ENCODE measurements at places on chromosomes 3 and 15.

DNA sequence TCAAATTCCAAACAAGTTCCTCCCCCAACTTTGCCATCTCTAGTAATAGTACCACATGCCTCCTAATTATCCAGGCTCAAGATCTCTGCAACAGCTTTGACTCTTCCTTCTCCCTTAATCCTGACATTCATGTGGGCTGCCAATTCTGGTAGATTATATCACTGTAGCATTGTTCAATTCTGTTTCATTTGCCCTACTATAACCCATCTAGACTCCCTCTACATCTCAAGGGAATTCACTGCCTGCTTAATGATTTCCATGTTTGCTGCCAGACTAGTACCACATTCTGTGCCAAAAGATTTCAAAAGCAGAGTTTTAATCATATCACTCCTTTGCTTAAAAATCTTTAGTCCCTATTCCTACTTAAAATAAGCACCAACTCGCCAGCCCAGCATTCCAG lies 34.6 kb upstream of the PPIB start:
- peak; percentile 65 for DNase-seq

GRCh38 chr3:57919987-57920386 lies 88.2 kb upstream of the FLNB start:
- DNase-seq = no peak

DNA sequence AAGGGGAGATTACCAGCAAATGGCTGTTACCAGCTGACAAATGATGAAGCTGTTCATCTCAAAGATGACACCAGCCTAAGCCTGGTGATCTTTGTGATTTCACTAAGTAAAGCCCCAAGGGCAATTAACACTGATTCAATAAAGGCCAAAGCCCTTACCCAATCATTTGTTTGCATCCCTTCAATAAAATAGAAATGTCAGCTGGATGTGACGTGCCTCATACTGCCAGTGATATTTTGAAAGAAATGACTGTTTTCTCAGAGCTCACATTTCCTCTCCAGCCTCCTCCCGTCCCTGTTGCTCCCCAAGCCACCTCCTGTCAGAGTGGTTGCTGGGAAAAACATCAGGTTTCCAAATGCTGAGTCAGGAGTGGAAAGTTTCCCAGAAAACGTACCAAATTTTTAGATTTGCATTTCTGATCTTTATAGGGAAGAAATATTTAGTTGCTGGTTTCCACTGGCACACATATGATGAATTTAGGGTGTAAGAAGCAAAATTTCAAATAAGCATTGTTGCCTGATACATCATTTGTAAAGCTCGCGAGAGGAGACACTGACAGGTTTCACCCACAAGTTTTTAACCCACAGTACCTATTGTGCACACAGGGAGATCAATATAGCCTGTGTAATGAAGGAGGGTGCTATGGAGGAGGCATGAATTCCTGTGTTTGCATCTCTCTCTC lies 21.0 kb downstream of the C2CD4A start:
- peak; percentile 85 for DNase-seq

- no peak for DNase-seq
These were observed 564 bp upstream of the GABPB1 start for GRCh38 chr15:50355619-50355905.

- no peak for DNase-seq
These were observed 34.5 kb upstream of the TRPM1 start for GRCh38 chr15:31136016-31136415.

GRCh38 chr15:100598655-100599054 lies 3.3 kb downstream of the LINS1 start:
- DNase-seq = no peak

GRCh38 chr15:100681335-100681746 lies 79.0 kb downstream of the ASB7 start:
- DNase-seq = no peak

GRCh38 chr3:157566596-157566995 lies 63.4 kb upstream of the VEPH1 start:
- DNase-seq = peak; percentile 31

DNA sequence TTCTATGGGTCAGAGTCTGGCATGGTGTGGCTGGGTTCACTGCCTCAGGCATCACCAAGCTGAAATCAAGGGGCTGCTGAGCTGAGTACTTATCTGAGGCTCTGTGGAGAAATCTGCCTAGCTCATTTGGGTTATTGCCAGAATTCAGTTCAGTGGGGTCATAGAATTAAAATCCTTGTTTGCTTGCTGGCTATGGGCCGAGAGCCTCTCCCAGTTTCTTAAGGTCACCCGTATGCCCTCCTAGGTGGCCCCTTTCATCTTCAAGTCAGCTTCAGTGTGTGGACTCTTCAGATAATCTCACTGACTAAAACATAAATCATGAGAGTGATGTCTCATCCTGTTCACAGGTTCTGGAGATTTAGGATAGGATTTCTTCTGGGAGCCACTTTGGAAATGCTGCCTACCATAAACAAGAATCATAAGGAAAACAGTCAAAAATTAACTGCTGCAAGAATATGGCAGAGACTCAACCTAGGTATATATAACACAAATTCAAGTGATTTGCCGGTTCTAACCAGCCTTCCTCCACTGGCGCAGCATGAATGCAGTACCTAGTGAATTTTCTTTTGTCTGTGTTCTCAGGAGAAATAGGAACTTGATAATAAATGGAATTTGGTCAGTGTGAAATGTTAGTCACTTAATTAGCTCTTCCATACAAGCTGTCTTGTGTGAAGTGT lies 5.3 kb downstream of the CP start:
- peak; percentile 28 for DNase-seq

DNA sequence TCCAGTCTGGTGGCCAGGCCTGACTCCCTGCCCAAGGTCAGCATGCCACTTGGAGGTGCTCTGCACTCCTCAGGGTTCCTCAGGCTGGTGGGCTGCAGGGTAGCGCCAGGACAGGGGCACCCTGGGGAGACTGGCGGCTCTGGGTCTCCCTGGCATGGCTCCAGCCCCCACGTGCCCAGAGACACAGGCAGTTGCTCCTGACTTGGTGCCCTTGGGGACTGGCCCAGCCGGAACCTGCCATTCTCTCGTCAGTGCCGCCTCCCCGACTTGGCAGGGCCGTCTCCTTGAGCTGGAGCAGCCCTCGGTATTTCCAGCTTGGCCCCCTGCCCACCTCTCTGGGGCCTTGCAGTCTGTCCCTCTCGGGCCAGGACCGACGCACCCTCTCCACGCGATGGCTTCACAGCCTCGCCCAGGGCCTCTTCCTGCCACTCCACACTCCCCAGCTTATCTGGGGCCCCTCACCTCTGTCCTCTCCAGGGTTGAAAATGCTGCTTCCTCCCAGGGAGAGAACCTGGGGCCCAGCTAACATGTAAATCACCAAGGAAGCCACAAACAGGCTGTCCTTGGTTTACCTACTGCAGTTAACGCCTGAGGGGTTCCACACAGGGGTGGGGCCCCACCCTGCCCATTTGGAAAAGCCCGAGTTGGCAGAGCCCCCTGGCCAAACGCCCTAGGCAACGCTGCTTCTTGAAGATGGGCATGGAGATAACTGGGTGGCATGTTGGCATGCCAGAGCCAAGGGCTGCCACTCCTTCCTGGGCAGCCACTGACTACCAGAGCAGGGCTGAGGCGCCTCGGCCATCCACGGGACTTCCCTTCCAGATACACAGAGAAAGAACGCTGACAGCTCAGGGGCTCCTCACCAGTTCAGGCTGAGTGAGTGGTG lies 61.4 kb downstream of the SMAD6 start:
- DNase-seq = peak; percentile 75

DNA sequence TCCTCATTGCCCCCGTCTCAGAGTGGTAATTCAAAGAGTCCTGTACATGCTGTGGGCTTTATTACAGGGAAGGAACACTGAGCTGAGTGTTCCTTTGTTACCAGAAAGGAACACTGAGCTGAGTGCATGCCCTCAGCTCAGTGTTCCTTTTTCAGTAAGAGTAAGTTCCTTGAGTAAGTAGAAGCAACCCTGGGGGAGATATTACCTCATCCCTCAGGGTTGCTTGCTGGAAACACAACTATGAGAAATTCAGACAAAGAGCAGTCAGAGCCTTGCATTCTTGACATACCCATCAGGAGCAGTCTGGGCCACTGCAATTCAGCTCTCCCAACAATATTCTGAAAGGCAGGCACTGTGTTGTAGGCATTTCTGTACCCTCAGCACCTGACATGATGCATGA lies 17.0 kb downstream of the CHRM5 start:
- peak; percentile 88 for DNase-seq

DNA sequence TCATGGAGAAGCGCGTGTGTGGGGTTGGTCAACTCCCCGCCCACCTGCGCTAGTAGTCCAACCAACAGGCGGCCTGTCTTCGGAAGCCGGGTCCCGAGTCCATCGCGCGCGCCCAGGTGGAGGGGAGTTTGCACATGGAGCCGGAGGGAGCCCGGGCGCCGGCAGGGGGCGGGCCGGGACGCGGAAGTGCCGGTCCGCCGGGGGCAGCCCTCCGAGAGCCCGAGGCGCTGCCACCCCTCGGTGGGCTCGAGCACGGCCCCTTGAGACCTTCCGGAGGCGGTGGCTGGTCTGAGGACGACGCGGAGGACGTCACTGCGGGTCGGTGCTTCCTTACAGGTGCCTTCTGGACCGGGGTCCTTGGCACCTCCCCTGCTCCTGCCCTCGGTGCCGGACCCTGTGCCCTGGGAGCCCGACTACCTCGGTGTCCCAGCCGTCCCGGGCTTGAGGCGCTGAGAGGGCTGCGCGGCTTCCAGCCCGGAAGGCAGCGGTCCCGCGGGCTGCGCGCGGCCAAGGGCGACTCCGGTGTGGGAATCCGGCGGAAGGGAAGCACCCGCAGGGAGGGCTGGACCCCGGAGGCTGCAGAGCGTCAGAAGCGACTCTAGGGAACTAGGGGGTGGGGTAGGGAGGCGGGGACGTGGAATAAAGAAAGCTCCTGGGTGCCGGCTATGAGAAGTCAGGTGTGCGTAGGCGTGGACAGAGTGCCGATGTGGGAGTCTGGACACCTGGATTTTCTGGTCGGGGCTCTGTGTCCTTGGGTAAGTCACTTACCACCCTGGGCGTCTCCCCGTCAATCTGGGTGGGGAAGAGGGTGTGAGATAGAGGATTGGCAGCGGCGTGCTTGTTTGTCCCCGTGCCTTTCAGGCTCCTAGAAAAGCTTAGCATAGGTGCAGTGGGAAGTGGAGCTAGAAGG lies 212.3 kb downstream of the FGF12 start:
- no peak for DNase-seq

DNA sequence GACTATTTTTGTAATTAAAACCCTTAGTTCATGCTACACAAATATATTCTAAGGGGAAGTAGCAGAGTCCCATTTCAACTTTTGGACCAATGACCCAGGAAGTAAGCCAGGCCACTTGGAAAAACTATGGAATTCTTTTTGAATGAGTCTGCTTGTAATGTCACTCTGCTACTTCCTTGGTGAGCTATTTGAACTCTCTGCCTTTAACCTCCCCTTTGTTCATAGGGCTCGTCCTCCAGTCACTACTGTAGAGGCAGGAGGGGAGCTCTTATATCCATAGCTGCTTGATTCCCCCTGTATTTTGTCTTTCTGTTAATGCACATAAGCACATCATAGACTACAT lies 119.6 kb downstream of the UACA start:
- peak; percentile 29 for DNase-seq

DNA sequence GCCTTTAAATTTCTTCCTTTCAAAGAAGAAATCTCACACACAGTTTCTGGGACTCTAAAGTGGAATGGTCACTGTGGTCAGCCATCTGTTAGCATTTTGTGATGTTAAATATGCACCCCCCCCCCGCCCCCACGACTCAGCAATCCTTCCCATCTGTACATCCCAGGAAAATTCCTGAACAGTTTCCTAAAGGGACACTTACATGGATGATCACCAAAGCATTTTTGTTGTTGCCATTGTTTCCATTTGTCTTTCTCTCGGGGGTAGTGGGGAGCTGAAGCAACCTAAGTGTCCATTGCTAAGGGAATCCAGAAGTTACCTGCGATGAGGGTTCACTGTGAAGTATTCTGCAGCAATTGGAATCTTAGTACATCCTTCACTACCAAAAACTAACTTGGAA lies 71.4 kb downstream of the TAFA4 start:
- DNase-seq = no peak

DNA sequence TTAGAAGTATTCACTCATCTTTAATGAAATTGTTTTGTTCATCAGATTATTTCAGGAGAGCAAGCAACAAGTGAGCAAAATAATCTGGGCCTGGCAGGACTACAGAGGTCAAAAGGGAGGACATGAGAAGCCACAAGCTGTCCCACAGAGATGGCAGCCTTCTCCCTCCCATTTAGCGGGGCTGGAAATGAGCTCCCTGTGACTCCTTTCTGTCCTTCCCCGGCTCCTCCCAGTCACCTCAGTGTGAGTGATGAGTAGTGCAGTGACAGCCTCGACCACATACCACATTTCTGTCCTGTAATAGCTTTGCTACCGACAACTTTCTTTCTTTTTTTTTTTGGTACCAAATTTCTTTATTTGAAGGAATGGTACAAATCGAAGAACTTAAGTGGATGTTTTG lies 38.0 kb downstream of the RAB7A start:
- DNase-seq = no peak

DNA sequence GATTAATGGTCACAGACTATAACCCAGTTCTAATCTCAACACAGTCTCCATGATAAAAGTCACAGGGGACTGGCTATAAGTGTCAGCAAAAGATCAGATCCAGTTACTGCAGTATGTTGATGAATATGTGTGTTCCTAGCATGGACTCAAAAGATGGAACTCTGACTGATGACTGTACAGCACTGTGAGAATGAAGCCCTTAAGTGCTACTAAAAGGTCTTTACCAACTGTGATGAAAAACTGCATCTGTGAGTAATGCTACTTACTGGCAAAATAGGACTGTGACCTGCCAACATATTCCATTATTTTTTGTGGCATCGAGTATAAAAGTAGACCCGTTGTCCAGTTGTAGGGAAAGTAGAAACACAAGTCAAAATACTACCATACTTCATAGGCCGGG lies 284.2 kb downstream of the ROBO2 start:
- no peak for DNase-seq

DNA sequence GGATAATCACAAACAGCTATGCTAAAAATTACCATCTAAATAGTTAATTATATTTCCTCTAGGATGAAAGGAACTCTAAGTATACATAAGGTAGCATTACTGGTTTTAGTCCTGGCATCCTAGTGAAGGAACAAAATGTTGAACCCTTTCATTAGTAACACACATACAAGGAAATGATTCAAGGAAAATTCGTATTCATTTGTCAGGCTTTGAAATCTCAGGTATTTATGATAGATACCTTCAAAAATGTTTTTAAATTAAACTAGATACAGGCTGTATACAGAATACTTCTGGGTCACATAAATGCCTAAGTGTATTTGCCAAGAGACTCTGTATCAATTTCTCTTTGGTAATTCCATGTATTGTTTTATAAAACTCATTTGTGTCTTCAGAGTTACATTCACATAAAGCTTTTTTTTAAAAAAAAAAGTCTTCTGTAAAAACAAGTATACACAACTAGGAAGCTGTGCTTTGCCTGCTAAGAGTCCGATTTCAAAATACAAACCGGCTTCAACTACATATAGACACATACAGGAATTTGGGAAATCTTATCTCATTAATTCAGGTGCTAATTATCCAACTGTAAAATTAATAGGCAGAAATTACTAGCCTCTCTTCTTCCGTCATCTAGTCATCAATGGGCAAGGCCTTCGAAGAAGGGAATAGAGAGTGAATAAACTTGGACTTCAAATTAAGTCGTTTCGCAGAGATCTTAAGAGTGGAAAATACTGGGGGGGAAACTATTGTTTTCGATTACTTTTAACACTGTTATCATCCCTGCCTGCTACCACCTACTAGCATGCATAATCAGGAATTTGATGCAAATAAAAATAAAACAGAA lies 1.3 kb downstream of the SECISBP2L start:
- DNase-seq = no peak

GRCh38 chr3:95350049-95350448 lies 1287.2 kb downstream of the NSUN3 start:
- no peak for DNase-seq

Data from fibroblast of pulmonary artery (primary cell).